ENCODE measurements at places on chromosomes 3 and 15. TPM values are rescaled to one million over a fixed set of nuclear protein-coding genes. Genes with fewer than 3 reads are reported as not detected.

- H3K27ac ChIP-seq = no peak overlapping the region
- DNase-seq = no peak
- H3K36me3 ChIP-seq = no peaks in the 10 kb centered on the region
- H3K27me3 ChIP-seq = no peaks in the 10 kb centered on the region
- no peaks in the 10 kb centered on the region for H3K4me1 ChIP-seq
- H3K4me3 ChIP-seq = no peak overlapping the region
Measured at GRCh38 chr3:134709561-134710312, 58.9 kb upstream of the KY start.

GRCh38 chr3:81439108-81439507 lies 322.3 kb downstream of the GBE1 start:
- no peak overlapping the region for H3K27ac ChIP-seq
- no peaks in the 10 kb centered on the region for H3K4me1 ChIP-seq
- H3K4me3 ChIP-seq = no peak overlapping the region

DNA sequence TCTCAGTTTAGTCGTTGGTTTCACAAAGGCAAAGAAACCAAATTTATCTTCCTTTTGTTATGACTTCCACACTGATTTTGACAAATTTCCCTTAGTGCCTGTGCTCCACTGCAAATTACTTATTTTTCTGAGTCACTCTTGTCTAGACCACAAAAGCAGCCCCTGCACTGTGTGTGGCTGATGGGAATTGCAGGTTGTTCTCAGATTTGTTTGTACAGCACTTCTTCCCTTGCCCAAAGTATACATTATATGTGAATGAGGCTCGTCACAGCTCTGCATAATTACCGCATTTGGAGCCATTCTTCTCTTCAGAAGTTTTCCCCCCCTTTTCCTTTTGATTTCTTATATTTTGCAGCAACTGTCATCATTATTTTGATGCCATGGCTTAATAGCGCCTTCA lies 354.2 kb upstream of the IL12A start:
- H3K27ac ChIP-seq = no peak overlapping the region
- no peaks in the 10 kb centered on the region for H3K27me3 ChIP-seq
- no peaks in the 10 kb centered on the region for H3K4me1 ChIP-seq

DNA sequence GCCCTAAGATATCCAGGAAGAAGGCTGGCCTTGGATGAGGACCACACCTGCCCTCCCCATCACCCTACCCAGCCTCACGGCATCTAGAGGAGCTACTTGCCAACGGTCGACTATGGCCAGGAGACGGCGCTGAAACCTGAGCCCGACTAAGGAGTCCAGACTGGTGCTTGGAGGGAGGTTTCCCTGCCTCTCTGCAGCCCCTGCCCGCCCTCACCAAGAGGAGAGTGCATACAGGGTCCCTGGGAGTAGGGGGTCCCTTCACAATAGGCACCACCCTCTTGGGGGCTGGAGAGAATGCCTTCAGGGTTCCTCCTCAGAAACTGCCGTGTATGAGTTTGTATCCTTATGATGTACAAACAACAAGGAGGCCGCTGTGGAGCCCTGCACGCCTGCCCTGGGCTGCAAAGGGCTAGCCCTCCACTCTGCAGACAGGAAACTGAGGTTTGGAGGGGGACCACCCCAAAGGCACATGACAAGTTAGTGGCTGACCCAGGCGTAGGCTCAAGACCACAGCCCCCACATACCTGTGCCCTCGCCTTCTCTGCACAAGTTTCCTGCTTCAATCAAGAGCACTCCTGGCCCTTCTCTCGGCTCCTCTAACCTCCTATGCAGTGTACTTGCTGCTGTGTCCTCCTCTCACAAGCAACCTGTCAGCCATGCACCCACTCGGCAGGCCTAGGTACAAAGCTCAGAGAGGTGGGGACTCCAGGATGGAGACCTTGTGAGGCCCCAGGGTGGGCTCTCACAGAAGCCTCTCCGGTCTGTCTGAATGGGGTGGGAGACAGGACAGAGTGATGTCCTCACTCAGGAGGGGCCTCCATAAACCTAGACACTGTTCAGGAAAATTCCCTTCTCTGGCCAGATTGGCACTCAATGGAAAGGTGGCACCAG lies 7.4 kb downstream of the KLF15 start:
- no peaks in the 10 kb centered on the region for H3K4me1 ChIP-seq
- H3K4me3 ChIP-seq = peak overlapping the region; percentile 78
- peak; percentile 48 for DNase-seq
- H3K27me3 ChIP-seq = no peaks in the 10 kb centered on the region
- H3K36me3 ChIP-seq = peaks cover 48% of the 10 kb centered on the region

DNA sequence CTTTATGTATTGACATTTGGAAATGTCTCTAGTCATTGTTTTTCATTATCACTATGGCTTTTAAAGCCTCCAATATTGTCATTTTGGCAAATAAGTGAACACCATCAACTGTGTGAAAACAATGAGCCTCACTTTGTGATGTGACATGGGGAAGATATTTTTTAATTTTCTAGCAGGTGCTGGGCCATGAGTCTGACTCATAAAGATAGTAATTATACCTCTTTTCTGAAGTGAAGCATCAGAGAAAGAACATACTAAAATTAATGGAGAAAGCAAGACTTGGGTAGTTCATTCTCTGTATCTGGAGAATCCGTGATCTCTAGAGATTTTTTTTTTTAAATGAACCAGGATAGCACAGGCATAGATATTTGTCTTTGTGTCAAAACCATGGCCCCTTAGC lies 100.8 kb downstream of the CCNL1 start:
- no peaks in the 10 kb centered on the region for H3K36me3 ChIP-seq
- H3K4me3 ChIP-seq = no peak overlapping the region
- H3K27me3 ChIP-seq = no peaks in the 10 kb centered on the region
- H3K27ac ChIP-seq = no peak overlapping the region
- no peak for DNase-seq

DNA sequence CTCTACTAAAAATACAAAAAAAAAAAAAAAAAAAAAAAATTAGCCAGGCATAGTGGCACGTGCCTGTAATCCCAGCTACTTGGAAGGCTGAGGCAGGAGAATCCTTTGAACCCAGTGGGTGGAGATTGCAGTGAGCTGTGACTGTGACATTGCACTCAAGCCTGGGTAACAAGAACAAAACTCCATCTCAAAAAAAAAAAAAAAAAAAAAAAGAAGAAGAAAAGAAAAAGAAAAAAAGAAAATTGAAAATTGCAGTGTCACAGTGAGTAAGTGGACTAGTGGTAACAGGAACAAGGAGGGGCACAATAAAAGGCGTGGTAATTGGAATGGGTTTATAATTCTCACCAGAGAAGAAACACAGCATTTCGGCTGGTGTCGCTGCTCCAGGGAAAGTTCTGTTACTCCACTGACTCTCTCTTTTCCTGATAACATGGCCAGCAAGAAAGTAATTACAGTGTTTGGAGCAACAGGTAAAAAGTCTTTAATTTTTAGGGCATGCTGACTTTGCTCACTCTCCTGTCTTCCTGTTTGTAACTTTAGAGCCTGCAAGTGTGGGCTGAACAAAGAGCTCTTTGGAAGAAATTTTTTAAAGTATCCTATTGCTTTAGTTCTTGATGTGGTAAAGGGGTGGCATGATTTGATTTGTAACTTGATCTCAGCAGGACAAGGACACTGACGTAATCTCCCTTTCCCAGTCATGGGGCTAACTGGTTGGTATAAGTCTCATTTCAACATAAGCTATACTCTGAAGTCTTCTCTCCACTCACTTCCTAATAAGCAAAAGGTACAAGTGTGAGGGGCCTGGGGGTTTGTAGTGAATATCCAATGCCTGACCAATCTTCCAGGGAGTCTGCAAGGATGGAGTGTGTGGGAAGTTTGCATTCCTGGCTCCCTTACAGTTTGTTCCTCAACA lies 22.1 kb upstream of the TRA2B start:
- no peaks in the 10 kb centered on the region for H3K4me1 ChIP-seq
- no peaks in the 10 kb centered on the region for H3K36me3 ChIP-seq
- H3K27ac ChIP-seq = peak overlapping the region; percentile 14
- no peak for DNase-seq
- no peak overlapping the region for H3K4me3 ChIP-seq
- no peaks in the 10 kb centered on the region for H3K27me3 ChIP-seq

GRCh38 chr15:90087454-90088154 lies 14.7 kb downstream of the IDH2 start:
- H3K4me3 ChIP-seq = no peak overlapping the region
- H3K27me3 ChIP-seq = no peaks in the 10 kb centered on the region
- no peak overlapping the region for H3K27ac ChIP-seq
- H3K36me3 ChIP-seq = peaks cover 19% of the 10 kb centered on the region
- no peaks in the 10 kb centered on the region for H3K4me1 ChIP-seq
- DNase-seq = peak; percentile 61

- H3K27me3 ChIP-seq = no peaks in the 10 kb centered on the region
- no peak overlapping the region for H3K27ac ChIP-seq
- no peaks in the 10 kb centered on the region for H3K36me3 ChIP-seq
- no peaks in the 10 kb centered on the region for H3K4me1 ChIP-seq
Measured at GRCh38 chr15:95541301-95541700, 789.2 kb upstream of the NR2F2 start.

- no peaks in the 10 kb centered on the region for H3K4me1 ChIP-seq
- H3K27me3 ChIP-seq = no peaks in the 10 kb centered on the region
- no peak for DNase-seq
- no peak overlapping the region for H3K27ac ChIP-seq
Measured at GRCh38 chr3:195171093-195171873, 99.7 kb downstream of the XXYLT1 start.

GRCh38 chr15:44082558-44083157 lies 112.4 kb downstream of the FRMD5 start:
- no peaks in the 10 kb centered on the region for H3K27me3 ChIP-seq
- H3K27ac ChIP-seq = no peak overlapping the region
- no peak for DNase-seq
- H3K4me1 ChIP-seq = no peaks in the 10 kb centered on the region
- no peaks in the 10 kb centered on the region for H3K36me3 ChIP-seq

GRCh38 chr3:122642935-122643334 lies 37.7 kb upstream of the PARP14 start:
- DNase-seq = no peak
- H3K4me3 ChIP-seq = no peak overlapping the region
- no peaks in the 10 kb centered on the region for H3K4me1 ChIP-seq
- H3K27me3 ChIP-seq = no peaks in the 10 kb centered on the region
- H3K27ac ChIP-seq = no peak overlapping the region

DNA sequence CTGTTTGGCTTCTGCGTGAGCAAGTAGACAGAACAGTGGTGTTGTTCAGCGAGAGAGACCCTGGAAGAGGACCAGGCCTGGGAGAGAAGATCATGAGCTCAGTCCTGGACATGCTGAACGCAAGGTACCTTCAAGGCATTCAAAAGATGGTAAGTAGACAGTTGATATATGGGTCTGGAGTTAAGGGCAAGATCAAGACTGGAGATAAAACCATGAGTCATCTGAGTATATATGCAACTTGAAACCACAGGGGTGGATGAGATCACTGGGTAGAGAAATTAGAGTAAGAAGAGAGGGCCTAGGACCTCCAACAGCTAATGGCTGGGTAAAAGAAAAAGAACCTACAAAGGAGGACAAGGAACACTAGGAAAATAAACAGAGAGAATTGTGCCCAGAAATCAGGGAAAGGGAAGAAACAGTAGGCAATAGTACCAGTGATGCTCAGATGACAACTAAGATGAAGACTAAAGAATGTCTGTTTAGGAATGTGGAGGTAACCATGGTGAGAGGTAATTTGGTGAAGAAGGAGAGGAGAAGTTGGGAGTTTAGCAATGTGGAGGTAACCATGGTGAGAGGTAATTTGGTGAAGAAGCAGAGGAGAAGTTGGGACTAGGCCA lies 343.2 kb upstream of the ADAMTS9 start:
- no peaks in the 10 kb centered on the region for H3K4me1 ChIP-seq
- H3K27ac ChIP-seq = no peak overlapping the region
- no peak overlapping the region for H3K4me3 ChIP-seq
- H3K27me3 ChIP-seq = no peaks in the 10 kb centered on the region

DNA sequence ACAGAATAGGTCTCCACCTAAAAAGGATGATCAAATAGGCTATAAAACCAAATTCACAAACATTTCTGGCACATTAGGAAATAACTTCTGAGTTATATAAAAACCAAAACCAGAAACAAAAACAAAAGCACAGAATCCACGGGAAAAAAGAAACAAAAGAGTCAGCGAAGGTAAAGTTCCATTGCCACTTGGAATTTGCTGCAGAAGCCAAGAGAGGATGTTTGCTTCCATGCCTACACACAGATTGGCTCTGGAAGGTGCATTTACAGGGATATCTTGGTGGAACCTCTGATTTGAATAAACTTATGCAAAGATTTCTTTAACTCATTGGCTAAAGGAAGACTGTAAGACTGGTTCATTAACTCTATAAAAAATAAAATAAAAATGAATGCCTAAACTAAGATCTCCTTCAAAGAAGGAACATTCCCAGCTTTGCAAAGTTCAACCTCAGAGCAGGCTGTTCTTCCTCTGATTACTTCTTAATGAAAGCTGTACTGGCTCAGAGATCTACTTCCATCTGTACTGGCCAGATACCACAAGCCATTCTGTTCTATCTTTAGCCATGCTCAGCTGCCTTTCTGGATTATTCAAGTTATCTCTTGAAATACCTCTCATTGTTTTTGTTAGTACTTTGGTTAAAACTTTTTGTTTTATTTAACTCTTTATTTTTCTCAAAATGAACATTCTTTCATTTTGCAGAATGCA lies 537.5 kb upstream of the CCDC54 start:
- no peaks in the 10 kb centered on the region for H3K27me3 ChIP-seq
- DNase-seq = no peak
- no peaks in the 10 kb centered on the region for H3K4me1 ChIP-seq
- H3K36me3 ChIP-seq = no peaks in the 10 kb centered on the region
- no peak overlapping the region for H3K27ac ChIP-seq

- no peak for DNase-seq
- H3K4me1 ChIP-seq = no peaks in the 10 kb centered on the region
- H3K36me3 ChIP-seq = no peaks in the 10 kb centered on the region
- no peak overlapping the region for H3K4me3 ChIP-seq
Measured at GRCh38 chr15:45943240-45943639, 308.4 kb downstream of the SQOR start.

The ARHGAP31 gene
- total RNA-seq = 5.9 TPM

The CCR4 gene
- 0.10 TPM for total RNA-seq

The CDHR4 gene
- not detected for total RNA-seq

The CRYGS gene
- total RNA-seq = 1.3 TPM

The CLCN2 gene
- 1.8 TPM for total RNA-seq

The RASGRP1 gene
- total RNA-seq = 0.64 TPM

The CNTN3 gene
- total RNA-seq = 4.3 TPM

The OXTR gene
- total RNA-seq = 0.31 TPM

The CP gene
- 1,086 TPM for total RNA-seq

The POPDC2 gene
- 0.59 TPM for total RNA-seq

The HIGD2B gene
- total RNA-seq = not detected
